Activated CD4-positive, CD25-positive, alpha-beta regulatory T cell (primary cell): ENCODE measurements at places on chromosomes 6 and 20.

GRCh38 chr20:373171-373890 is 7.2 kb upstream of the TRIB3 start:
- no peak for DNase-seq

- DNase-seq = no peak
These were observed 30.1 kb downstream of the CMTR1 start for GRCh38 chr6:37463110-37463509.

DNA sequence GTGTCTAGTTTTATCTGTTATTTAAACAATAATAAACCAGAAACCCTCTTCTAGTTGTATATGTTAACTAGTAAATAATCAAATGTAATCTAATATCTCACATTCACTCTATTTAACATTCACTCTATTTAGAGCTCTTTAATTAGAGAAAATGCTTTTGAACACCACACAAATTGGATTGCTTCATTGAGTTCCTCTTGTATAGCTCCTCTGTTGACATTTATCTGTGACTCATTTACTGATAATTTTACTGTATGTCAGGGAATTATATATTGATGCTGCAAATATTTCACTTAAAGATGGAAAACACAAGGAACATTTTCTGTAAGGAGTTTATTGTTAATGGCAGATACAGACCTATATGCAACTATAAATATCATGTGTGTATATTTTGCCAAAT is 594.6 kb downstream of the COL12A1 start:
- no peak for DNase-seq

DNA sequence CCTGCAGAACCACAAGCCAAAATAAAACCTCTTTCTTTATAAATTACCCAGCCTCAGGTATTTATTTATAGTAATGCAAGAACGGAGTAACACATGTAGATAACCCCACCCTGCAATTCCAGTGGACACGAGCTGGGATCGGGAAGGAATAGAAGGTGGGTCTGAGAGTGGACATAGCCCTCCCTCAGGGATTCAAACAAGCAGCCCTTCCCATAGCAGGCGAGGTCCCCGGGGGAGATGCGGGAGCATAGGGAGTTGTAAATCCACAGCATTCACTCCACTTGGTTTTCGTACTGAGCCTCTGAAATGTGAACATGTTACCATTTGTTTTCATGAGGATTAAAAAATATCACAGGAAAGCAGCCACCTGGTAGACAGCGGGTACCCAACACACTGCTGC is 312.6 kb downstream of the CDH4 start:
- no peak for DNase-seq

DNA sequence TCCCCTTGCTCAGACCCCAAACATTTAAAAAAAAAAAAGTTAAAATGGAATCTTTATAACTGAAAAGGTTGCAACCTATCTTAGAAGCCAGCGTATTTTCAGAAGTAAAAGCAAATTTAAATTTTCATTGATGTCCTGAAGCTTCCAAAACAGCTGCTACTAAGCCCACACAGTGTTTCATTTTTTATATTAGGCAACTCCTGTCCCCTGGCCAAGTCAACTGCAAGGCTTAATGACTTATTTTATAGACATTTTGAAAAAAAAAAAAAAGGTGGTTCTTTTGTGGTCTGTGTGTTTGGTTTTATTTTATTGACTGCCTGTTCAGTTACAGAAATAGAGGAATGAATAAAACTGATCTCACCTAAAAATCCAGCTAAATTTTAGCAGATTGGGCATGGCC is 13.0 kb downstream of the CFAP61 start:
- no peak for DNase-seq

- no peak for DNase-seq
These were observed 319.6 kb upstream of the POU3F2 start for GRCh38 chr6:98514796-98515195.

- DNase-seq = no peak
These were observed 24.9 kb upstream of the MAP3K7 start for GRCh38 chr6:90611543-90612312.

DNA sequence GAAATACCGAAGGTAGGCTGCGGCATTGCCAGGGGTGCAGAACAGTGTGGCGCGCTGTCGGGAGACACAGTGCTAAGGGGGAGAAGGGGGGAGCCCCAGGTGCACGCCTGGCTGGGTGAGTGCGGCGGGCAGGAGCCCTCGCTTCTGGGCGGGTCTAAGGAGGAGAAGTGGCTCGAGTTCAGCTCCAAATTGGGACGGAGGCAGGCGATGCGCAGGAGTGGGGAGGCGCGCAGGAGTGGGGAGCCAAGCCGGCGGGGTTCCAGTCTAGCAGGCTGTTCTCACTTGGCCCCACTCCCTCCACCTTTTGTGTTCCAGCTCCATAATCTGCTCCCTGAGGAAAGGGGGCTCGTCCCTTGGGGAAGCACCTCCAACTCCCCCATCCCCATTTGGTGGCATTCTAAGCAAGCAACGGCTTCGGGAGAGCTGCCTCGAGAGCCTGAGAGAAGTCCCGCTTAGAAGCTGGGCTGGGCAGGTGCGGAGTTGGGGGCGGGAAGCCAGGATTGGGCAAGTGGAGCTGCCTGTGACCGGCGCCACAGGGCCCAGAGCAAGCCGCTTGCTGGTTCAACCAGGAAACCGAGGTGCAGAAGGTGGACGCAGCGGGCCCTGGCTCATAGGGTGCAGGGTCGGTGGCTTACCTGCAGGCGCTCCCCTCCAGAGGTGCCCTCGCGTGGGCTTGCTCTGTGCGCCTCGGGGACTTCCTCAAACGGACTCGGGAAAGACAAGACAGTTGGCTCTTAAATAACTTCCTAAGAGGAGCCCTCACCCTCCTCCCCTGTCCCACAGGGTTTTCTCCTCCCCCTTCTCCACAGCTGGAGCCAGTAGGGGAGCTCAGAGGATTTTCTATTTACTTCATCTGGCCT is at the start of gene F13A1:
Gene F13A1 (minus strand): TSS at position 711 of the 860 bp plus-strand sequence. CDS start 1,998 bp downstream, outside the sequence.
- no peak for DNase-seq

GRCh38 chr20:24503352-24503931 is 34.0 kb downstream of the SYNDIG1 start:
- no peak for DNase-seq

DNA sequence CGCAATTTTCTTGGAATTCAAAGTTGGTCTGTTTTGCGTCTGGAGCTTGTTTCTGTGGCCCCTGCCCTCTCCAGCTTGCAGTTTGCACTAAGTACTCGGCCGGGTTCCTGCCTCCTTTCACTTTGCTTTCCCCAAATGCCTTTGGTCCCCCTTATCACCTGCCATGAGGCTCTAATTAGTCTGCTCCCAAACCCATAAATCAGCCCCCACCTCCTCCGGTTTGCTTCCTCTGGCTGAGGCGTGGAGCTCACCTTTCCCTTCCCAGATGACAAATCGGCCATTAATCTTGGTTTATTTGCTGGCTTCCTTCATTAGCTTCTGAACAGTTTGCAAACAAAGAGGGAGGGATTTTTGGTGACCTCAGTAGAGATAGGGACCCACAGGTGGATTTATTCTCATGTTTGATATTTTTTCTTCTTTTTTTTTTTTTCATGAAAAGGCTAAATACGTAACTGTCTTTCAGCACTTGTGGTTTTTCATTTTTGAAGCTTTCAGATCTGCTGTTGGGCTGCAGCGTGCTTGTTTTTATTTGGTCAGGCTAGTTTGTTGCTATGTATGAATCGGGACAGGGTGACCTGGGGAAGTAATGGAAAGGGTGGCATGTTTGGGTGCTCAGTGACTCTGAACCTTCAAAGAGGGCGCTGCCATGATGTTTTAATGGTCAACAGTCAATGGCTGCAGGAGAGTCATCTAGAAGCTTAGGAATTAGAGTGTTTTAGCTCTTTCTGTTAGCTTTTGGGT is 121.7 kb upstream of the JAG1 start:
- DNase-seq = no peak
